ENCODE measurements at places on chromosomes 7 and 10.

- peak; percentile 66 for DNase-seq
Observed at GRCh38 chr10:124534231-124534798, 72.7 kb downstream of the LHPP start.

- no peak for DNase-seq
Observed at GRCh38 chr10:73408061-73408460, 5.8 kb downstream of the ANXA7 start.

- no peak for DNase-seq
Observed at GRCh38 chr10:109062371-109062770, 860.9 kb downstream of the XPNPEP1 start.

- no peak for DNase-seq
Observed at GRCh38 chr7:151820491-151821105, 56.3 kb downstream of the PRKAG2 start.

DNA sequence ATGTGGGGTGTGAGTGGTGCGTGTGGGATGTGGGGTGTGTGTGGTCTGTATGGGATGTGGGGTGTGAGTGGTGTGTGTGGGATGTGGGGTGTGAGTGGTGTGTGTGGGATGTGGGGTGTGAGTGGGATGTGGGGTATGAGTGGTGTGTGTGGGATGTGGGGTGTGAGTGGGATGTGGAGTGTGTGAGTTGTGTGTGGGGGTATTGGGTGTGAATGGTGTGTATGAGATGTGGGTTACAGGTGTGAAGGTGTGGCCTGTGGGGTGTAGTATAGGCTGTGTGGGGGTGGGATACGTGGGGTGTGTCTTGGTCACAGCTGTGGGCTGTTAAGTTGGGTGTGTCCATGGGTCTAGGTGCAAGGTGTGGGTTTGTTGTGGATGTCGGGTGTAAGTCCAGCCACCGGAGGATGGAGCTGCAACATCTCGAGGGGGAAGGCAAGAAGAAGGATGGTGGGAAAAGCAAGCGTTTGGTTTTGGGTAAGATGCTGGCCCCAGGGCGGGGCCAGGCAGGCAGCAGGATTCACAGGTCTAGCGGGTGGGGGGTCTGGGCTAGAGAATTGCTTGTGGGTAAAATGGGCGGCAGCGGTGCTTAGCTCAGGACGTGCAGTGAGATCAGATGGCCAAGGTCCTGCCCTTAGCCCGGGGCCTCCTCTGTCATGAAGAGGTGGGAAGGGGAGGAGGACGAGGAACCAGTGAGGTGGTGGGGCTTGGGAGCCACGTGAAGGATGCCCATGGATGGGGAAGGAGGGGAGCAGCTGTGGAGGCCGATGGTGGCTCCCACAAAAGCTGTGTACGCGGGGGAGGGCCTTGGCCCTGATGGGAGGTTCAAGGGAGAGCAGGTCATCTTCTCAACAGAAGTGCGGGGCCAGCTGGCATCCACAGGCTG, 60.1 kb downstream of the CFAP46 start:
- DNase-seq = no peak

GRCh38 chr10:2014541-2014940, 277.2 kb upstream of the ADARB2 start:
- no peak for DNase-seq

All from activated CD8-positive, alpha-beta memory T cell treated with anti-CD3 and anti-CD28 coated beads for 24 hours (primary cell).